ENCODE measurements at places on chromosomes 5 and 9.

- DNase-seq = no peak
These were observed 59.6 kb upstream of the ZNF608 start for GRCh38 chr5:124806026-124806372.

- DNase-seq = no peak
These were observed 21.6 kb downstream of the CSF1R start for GRCh38 chr5:150064681-150065220.

- no peak for DNase-seq
These were observed 7.0 kb downstream of the SCAMP1 start for GRCh38 chr5:78367318-78367991.

DNA sequence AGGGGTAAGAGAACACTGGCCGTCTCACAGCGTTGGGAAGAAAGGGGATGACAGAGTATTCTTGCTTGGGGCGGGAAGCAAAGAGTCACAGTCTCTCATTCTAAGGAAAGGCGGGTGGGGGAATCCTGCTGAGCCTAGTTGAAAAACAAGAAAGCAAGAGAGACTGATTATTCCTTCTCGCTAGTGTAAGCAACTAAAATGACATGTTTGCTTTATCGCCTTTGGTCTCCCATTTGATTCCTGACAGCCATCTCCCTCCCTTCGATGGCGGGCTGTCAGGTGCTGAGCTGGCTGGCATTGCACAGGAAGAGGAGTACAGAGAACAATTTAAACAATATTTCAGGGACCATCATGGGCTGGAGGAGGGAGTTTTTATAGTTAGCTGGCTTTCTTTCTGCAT, 331.3 kb downstream of the ASTN2 start:
- DNase-seq = no peak

DNA sequence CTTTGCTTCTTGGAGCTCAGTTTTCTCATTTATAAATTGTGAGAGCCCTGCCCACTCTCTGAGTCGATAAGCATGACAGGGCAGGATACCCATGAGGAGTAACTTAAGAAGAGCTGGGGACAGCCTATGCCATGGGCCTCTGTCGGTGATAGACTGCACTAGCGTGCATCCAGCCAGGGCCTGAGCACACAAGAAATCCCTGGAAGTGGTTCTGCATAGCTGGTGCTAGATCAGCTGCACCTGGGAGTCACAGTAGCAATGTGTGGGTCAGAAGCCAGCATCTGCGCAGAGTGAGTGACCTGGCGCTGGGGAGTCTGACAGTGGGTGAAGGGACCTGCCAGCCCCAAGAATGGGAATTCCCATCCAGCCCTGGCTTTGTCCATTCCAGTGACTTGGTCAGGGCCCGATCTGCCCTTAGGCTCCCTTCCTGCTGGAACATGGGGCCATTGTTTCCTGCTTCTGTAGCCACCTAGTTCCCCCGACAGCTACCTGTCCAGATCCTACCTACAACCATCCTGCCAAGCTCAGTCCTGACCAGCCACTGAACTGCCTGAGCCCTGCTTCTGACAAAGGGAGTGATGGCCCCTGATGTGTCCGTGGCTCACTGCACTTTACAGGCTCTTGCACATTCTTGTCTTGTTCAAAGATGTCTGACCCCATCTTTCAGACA, 35.9 kb upstream of the NANS start:
- DNase-seq = no peak

GRCh38 chr5:147098233-147098790, 136.5 kb upstream of the STK32A start:
- peak; percentile 3 for DNase-seq

- no peak for DNase-seq
These were observed 45.5 kb downstream of the IARS1 start for GRCh38 chr9:92247981-92248380.

DNA sequence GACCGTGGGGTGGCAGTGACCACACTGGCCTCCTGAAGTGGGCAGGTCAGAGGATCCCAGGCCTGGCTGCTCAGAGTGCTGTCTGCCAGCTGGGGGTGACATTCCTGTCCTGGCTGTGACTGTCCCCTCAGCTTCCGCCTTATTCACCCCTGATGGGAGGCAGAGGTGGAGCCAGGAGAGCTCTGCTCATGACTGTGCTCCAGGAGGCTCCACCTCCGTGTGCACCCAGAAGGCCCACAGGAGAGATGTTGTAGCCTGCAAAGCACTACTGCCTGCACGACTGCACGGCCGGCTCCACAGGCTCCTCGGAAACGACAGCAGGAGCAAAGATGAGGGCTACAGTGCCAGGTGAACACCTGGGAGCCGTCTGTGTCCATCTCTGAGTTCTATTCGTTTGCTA, 60.9 kb downstream of the ROPN1L start:
- no peak for DNase-seq

DNA sequence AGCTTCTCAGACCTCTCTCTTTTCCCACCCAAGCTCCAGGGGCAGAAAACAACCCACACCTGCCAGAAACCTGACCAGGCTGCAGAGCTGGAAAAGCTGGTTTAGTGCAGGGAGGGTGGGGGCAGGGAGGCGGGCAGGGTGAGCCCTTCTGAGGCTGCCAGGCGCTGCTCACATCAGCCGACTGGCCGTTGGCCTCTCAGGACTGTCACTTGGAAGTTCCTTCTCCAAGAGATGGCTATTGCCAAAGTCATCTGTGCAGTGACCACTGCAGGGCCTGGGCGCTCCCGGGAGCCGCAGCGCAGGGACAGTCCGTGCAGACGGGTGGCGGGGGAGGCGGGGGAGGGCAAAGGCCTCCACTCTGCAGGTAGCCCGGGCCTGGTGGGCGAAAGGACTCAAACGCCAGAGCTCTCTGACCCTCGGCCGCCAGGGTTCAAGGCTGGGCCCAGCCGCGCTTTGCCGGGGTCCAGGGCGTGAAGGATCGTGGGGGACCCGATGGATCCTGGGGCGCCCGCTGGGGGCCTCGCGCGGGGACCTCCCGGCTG, 205.0 kb upstream of the IER5L start:
- DNase-seq = peak; percentile 19

DNA sequence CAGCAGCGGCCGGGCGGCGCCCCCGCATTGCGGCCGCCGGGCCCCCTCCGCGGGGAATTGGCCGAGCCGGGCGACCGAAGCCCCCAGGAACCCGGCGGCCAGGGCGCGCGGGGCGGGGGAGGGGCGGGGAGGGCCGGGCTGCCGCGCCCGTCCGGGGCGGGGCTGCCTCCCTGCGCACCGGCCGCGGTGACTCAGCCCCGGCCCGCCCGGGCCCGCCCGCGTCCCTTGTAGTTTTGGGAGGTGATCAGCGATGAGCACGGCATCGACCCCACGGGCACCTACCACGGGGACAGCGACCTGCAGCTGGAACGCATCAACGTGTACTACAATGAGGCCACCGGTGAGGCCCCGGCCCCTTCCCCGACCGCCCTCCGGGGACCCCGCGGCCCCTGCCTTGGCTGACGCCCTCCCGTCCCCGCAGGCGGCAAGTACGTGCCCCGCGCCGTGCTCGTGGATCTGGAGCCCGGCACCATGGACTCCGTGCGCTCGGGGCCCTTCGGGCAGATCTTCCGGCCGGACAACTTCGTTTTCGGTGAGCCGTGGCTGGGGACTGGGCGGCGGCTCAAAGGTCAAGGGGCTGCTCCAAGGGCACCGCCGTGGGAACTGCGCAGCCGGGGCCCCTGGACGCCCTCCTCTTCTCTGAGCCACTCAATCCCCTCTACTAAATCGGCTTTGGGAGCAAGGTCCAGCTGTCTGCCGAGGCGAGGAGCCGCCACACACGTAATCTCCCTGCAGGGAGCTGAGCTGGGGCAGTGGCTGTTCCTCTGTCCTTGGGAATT, 592 bp downstream of the TUBB4B start:
- peak; percentile 77 for DNase-seq

DNA sequence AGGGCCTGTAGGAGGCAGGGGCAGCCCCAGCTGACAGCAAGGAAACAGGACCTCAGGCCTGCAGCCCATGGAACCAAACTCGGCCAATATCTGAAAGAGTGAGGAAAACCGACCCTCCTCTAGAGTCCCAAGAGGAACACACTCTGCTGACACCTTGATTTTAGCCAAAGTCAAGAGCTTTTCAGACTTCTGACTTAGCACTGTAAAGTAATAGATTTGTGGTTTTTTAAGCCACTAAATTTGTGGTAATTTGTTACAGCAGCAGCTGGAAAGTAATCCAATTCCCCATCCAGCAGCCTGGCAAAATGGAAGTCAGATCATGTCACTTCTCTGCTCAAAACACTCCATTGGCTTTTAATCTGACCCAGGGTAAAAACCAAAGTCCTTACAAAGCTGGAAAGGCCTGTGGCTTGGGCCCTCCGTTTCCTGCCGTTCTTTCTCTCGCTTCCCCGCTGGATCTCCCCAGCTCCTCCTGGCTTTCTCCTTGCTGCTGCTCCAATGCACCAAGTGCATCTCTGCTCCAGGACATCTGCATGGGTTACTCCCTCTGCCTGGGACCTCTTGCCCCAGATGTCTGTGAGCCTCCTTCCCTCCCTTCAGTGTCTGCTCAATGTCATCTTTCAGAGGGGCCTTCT, 79.0 kb downstream of the C5orf15 start:
- DNase-seq = no peak

DNA sequence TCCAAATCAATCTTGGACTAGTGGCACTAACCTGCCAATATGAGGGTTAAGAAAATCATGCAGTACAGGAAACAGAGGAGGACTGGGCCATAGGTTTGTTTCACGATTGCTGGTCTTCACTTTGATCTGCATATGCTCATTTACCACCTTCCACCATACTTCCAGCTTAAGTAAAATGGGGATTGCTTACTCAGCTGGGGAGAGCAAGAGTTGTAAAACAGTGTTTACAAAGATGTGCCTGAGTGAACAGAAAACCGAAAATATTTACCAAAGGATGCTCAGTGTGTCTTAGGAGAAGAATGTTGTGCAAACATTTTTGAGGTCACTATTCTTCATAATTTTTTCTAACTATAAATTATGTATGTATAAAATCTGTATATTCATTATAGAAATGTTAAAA, 65.1 kb upstream of the DNAH5 start:
- no peak for DNase-seq

DNA sequence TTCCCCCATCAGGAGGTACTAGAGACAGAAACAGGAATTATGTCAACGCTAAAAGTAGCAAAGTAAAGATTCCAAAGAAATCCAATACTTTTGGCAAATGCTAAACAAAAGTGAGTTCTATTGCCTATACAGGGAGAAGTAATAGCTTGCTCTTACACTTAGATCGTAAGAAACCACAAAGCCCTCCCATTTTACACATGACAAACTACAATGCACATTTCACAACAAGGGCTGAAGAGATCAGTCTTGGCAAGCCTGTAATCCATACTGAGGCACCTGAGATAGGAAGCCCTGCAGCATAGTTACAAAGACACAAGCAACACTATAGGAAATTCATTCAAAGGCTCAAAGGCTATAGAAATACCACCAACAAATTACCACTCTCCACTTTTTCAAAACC, 7.7 kb downstream of the HNRNPK start:
- no peak for DNase-seq

DNA sequence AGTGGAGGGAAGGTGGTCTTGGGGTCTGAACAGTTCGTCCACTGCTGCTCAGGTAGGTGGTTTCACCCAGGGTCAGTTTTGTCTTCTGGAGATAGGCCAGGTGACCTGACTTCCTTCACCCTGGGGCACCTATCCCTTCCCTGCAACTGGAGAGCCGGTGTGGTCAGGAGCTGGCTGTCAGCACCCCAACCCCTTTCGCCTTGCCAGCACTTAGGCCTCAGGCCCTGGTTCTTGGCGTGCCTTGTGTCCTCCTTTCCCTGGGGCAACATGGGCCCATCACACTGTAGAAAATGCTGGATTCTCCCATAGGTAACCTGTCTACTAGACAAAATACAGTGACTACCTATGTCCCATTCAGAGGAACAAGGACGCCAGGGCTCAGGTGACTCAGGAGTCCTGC, 13.1 kb downstream of the PROP1 start:
- DNase-seq = no peak

GRCh38 chr9:130990306-130990977, 18.5 kb upstream of the LAMC3 start:
- no peak for DNase-seq

DNA sequence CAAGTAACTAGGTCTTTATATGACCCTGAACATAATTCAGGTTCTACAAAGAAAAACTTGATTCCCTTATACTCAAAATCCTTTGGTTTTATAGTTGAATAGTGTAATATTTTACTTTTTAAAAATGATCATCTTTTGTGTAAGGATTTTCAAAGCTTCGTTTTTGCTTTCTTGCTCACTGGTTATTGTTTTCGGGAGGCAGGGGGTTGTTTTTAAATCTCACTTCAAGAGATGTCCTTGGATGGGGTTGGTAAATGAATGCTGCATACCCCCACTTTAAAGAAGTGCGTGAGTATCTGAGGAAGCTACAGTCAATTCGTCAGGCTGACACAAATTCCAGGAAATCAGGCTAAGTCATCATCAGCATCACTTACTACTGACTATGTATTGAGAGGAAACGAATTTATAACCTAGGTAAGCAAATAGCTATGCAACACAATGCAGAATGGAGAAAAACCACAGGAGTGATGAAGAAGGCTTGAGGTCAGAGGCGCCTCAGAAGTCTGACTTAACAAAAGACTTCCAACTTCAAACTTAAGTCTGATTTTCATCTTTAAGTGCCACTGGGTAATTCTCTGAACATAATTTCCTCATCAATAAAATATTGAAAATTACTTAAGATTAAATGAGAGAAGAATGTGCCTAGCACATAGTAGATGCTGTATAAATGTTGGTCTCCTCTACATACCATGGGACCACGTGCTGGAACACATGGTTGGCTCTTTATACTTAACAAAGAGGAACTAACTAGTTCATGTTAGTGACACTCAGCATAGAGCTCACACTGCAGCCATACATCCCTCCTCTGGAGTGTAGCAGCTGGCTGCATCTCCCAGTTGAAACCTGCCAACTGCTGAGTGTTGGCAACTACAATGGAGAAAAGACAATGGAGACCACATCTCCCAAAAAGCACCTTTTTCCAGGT, 106.0 kb upstream of the KIF2A start:
- no peak for DNase-seq

DNA sequence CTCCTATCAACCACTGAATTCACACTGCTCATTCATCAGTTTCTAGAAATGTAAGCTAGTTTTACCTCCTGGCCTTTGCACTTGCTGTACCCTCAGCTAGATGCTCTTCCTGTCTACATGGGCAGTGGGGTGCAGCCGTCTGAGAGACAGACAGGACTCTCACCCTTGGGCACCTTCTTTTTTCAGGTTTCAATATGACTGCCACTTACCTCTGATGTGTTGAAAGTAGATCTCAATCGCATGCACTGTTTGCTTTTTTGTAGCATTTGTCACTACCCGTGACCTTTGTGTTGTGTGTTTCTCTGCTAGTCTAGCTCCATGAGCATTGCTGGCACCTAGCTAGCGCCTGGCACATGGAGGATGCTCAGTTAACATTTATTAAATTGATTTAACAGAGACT, 403.1 kb upstream of the TRPC7 start:
- DNase-seq = no peak
